ENCODE measurements at places on chromosomes 6 and 20. TPM values are rescaled to one million over a fixed set of nuclear protein-coding genes. Genes with fewer than 3 reads are reported as not detected.

DNA sequence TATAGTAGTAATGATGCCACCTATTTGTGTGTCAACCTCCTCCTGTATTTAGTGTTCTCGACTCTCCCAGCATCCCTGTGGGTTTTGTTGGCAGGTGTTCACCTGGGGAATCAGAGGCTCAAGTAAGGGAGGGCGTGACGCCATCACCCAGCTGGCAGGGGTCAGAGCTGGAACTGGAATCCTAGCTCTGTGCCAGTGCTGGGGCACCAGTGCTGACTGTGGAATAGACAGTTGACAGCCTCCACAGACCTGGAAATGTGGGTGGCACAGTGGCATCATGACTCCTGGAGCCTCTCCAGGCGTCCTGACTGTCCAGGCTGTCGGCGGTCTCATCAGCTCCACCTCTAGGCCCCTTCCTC is 102.8 kb downstream of the SYCP2 start:
- no peaks in the 10 kb centered on the region for H3K27me3 ChIP-seq
- no peak overlapping the region for H3K27ac ChIP-seq
- no peak overlapping the region for H3K4me3 ChIP-seq
- DNase-seq = no peak
- H3K36me3 ChIP-seq = no peaks in the 10 kb centered on the region

DNA sequence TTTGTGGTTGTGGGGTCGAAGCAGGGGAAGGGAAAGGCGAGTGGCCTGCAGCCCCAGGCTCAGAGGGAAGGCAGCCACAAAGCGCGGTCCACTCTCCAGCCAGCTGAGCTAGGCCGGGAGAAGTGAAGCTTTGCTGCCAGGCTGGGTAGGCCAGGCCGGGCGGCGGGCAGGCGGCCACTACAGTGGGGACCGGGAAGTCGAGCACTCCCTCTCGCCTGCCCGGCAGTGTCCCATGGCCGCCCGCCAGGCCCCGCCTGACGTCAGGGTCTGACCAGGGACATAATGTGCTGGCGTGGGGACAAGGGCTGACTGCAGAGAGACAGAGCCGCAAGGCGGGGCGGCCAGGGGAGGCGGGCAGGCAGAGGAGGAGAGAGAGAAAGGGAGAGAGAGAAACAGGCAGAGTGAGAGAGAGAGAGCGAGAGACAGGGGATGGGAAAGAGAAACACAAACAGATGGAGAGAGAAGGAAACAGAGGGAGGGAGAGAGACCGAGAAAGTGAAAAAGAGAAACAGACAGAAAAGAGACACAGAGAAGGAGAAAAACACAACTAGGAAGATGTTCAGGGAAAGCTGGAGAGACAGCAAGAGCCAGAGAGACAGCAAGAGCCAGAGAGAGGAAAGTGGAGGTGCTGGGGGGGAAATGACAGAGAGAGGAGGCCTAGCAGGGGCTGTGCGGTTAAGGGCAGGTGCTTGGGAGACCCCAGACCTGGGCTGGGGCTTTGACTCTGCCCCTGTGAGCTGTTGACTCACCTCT is 94.5 kb upstream of the PTPN1 start:
- H3K36me3 ChIP-seq = no peaks in the 10 kb centered on the region
- peak overlapping the region; percentile 95 for H3K27ac ChIP-seq
- DNase-seq = peak; percentile 75

DNAH8 gene
- not detected for polyA plus RNA-seq

ULBP1 gene
- polyA plus RNA-seq = 0.47 TPM

NMBR gene
- polyA plus RNA-seq = not detected

- no peaks in the 10 kb centered on the region for H3K4me1 ChIP-seq
- H3K27ac ChIP-seq = no peak overlapping the region
- no peak overlapping the region for H3K4me3 ChIP-seq
- H3K27me3 ChIP-seq = no peaks in the 10 kb centered on the region
- no peak for DNase-seq
These were observed 24.7 kb upstream of the BLCAP start for GRCh38 chr20:37552415-37552814.

DNA sequence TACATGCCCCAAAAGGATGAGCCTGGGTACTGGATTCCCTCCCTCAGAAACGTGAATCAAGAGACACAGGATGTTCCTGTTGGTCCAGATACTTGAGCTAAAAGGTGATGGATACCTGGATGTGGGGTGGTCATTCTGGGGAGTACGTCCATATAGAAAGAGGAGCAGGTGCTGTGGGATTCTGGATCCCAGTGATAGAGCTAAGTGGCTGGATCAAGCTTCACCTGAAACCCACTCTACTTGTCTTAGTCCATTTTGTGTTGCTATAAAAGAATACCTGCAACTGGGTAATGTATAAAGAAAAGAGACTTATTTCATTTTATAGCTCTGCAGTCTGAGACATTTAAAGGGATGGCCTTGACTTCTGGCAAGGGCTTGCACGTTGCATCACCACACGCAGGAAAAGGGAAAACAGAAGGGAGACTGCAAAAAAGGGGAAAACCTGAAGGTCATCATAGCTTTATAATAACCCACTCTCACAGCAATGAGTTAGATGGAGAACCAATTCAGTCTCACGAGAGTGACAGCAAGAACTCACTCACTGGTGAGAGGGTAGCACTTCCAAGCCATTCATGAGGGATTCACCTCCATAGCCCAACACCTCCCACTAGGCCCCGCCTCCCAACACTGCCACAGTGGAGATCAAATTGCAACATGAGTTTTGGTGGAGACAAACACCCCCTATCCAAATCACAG is 31.2 kb downstream of the RIPOR3 start:
- DNase-seq = no peak
- H3K4me1 ChIP-seq = peaks cover 41% of the 10 kb centered on the region
- H3K27me3 ChIP-seq = no peaks in the 10 kb centered on the region
- H3K27ac ChIP-seq = peak overlapping the region; percentile 63
- H3K36me3 ChIP-seq = no peaks in the 10 kb centered on the region
- no peak overlapping the region for H3K4me3 ChIP-seq

DNA sequence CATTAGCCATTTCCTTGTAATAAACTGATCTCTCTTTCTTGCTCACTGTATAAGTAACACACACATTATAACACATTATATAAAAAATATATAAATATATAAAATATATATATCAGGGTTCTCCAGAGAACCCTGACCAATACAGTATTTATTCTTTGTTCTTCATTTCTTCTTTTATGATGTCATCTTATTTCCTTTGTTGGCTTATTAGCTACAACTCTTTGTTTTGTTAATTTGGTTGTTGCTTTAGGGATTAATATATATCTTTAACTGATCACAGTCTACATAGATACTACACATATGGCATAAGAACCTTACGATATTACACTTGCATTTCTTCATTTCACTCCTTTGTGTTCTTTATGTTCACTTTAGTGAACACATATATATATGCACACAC is 14.7 kb upstream of the OPN5 start:
- no peak overlapping the region for H3K4me3 ChIP-seq
- DNase-seq = no peak

DNA sequence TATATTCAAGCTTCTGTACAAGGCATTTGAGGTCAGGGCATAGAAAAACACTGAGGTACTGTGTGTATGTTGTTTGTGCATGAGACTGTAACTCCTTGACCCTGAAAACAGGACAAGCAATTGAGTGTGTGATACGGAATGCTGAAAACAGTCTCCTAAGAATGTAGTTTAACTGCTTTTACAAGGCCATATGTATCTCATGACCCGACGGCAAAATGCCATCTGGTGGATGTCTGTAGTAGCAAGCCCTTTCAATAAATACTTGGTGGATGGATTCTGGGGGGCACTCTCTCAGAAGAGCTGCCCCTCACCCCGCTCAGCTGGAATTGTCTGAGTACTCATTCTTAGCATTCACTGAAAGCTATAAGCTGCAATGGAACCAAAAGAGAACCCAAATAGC is 69.3 kb upstream of the EYS start:
- H3K4me3 ChIP-seq = no peak overlapping the region
- H3K27ac ChIP-seq = no peak overlapping the region
- H3K27me3 ChIP-seq = no peaks in the 10 kb centered on the region
- DNase-seq = peak; percentile 4

DNA sequence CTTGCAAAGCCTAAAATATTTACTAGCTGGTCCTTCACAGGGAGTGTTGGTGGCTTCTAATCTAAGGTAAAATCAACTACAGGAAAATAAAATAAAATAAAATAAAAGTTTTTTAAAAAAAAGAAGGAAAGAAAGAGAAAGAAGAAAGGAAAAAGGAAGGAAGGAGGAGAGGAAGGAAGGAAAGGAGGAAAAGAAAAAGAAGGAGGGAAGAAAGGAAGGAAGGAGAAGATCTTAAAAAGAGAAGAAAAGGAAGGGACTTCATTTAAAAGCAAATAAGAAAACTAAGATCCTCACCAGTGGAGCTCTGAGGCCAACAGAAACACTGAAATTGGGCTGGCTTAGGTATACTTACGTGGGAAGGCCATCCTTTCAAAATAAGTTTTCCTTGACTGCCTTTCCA is 178.4 kb downstream of the TSHZ2 start:
- no peaks in the 10 kb centered on the region for H3K36me3 ChIP-seq
- no peak overlapping the region for H3K4me3 ChIP-seq
- DNase-seq = no peak
- H3K27me3 ChIP-seq = no peaks in the 10 kb centered on the region
- H3K27ac ChIP-seq = no peak overlapping the region
- no peaks in the 10 kb centered on the region for H3K4me1 ChIP-seq

GRCh38 chr6:80182308-80182707 is 75.8 kb downstream of the BCKDHB start:
- H3K4me1 ChIP-seq = no peaks in the 10 kb centered on the region
- no peak for DNase-seq
- no peaks in the 10 kb centered on the region for H3K36me3 ChIP-seq
- H3K4me3 ChIP-seq = no peak overlapping the region

DNA sequence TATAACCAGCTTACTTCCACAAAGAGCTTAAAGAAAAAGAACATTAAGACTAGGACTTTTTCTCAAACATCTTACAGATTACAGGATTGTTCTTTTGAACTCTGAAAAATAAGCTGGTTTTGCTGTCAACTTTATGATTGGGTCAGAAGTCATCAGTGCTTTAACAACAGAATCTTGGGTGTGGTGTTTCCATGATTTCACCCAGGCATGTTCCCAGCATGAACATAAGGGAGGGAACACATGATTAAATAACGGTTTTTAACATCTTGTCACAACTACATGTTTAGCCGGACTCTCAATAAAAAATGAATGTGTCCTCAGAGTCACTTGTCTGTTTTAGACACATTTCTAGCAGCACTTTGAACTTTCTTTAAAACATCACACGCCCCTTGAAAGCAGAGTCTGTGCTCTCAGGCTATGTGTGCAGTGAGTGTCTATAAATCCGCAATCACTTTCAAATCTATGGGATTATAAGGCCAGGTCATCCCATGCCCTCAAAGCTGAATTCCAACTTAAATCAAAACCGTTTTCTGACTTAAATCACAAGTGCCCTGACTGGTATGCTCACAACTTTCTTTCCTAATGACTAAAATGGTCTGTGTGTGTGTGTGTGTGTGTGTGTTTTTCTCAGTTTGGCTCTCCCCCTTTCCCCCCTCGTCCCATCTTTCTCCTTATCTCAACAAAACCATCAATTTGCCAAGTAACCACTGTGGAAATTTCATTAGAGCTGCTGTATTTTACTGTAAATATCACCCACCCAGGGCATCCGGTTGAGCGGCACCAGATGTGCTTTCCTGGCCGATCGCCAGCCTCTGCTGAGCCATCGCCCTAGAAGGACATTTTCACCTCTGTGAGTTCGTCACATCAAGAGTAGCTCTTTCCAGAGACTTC is 216.8 kb upstream of the DTNBP1 start:
- H3K27me3 ChIP-seq = no peaks in the 10 kb centered on the region
- H3K36me3 ChIP-seq = no peaks in the 10 kb centered on the region
- H3K4me3 ChIP-seq = no peak overlapping the region
- DNase-seq = peak; percentile 72
- H3K27ac ChIP-seq = no peak overlapping the region

- no peaks in the 10 kb centered on the region for H3K36me3 ChIP-seq
- no peak for DNase-seq
- no peak overlapping the region for H3K27ac ChIP-seq
- H3K27me3 ChIP-seq = no peaks in the 10 kb centered on the region
- no peaks in the 10 kb centered on the region for H3K4me1 ChIP-seq
These were observed 93.3 kb upstream of the GCM1 start for GRCh38 chr6:53241938-53242337.

DNA sequence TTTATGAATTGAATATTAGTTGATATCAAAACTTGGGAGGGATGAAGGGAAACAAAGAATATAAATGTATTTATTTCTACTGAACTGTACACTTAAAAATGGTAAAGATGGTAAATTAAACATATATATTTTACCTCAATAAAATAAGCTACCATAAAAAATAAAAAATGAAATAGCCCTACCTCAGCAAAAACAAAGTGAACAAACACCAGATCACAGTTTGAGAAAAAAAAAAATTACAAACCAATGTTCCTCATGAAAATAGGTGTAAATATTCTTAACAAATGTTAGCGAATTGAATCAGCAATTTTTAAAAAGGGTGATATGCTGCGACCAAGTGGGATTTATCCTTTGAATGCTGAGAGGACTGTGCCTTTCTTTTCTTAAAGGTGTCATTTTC is 28.3 kb upstream of the ZNF184 start:
- H3K4me1 ChIP-seq = no peaks in the 10 kb centered on the region
- no peaks in the 10 kb centered on the region for H3K36me3 ChIP-seq
- no peak overlapping the region for H3K27ac ChIP-seq

DNA sequence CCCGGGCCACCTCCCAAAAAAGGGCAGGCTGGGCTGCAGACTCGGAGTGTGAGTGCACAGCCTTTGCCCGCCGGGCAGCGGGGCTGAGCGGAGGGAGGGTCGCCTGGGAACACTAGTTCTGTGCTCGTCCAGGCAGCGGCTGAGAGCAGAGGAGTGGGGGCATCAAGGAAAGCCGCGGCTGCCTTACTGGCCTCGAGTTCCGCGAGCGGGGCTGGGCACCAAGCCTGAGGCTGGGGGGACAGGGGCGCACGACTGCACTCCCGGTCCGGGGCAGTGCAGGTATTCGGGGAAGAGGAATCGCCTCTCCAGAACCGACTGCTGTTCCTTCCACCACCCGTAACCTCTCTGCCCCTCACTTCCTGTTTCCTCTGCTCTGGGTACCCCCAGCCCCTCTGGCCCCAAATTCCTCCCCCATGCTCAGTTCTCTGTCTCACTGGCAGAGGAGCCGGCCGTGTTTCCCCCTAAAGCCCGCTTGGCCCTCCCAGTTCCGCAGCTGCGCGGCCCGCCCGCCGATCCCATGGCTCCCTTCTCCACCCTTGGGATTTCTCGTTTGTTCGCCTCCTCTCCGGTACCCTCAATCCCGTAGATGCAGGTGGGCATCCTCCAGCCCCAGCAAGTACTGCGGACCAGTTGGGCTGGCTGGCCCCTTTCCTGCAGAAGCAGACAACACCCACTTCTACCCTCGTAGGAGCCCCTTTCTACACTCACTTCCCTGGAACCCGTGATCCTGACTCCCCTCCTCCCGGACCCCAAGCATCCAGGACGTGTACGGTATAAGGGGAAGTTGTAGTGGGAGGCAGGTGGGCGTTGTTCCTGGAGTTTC is 5.1 kb downstream of the RING1 start:
- DNase-seq = no peak
- H3K36me3 ChIP-seq = peaks cover 6% of the 10 kb centered on the region
- H3K4me1 ChIP-seq = peaks cover 4% of the 10 kb centered on the region
- H3K4me3 ChIP-seq = peak overlapping the region; percentile 45
- H3K27ac ChIP-seq = no peak overlapping the region

- no peaks in the 10 kb centered on the region for H3K36me3 ChIP-seq
- peak overlapping the region; percentile 86 for H3K4me3 ChIP-seq
- no peak for DNase-seq
These were observed 723 bp downstream of the AKIRIN2 start for GRCh38 chr6:87701344-87701675.

Data from kidney (tissue), 22 donors.